ENCODE measurements at places on chromosomes 2 and 18.

DNA sequence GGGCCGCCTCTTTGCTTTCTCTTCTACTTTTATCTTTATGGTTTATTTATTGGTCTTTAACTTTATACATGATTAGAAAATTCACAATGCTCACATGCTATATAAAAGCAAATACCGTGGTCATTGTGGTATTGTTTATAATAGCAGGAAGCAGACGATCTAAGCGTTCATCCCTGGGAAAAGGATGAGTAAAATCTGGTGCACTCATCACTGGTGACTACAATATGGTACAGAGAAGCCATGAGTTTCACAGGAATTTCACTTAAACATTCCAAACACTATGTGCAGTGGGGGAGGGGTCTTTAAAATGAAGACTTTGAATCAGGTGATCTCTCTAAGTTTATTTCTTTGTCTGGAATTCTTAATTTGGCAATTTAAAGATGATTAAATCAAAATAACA lies 97.9 kb downstream of the SCN3A start:
- DNase-seq, result no peak

GRCh38 chr2:164976301-164976700 lies 21.0 kb upstream of the SLC38A11 start:
- no peak for DNase-seq

DNA sequence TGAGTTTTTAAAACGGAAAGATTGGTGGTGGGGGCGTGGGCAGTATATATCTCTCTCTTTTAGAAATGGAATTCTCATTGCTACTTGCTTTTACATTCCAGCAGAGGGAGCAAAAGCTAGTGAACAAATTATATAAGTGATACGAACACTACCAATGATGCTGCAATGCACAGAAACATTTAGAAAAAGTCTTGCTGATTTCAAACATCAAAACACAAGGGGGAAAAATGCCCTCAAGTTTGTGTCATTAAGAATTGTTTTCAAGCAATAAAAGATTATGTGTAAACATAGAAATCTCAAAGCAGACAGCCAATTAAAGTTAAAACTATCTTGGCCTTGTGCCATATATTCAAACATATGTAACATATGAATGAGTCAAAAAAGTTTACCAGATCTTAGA lies 296.3 kb upstream of the KCNJ3 start:
- DNase-seq, result no peak

GRCh38 chr2:232838406-232838874 lies 31.6 kb upstream of the SNORC start:
- DNase-seq, result no peak

DNA sequence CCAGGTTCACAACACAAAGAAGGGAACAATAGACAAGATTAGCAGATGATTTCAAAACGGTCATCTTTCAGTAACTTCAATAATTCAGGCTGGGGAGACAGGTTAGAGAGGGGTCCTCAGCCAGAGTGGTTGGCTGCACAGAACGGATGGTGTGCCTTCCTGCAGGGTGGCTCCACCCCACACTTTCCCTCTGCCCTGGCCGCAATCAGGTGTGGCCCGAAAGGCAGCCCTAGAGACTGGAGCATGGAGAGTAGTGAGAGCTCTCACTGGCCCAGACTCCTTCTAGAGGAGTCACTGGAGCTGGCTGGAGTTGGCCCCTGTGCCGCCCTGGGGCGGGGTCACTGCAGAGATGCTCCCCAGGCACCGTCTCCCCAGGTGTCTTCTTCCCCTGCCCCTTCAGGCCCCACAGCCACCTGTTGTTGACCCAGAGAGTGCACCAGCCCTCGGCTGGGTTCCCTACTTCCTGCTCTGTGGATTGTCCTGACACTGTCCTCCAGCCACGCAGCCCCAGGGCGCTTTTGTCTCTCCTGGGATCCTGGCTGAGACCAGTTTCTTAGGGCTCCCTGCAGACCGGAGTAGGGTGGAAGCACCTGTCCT lies 126.8 kb downstream of the PXDN start:
- no peak for DNase-seq

GRCh38 chr2:100589527-100589926 lies 26.7 kb downstream of the PDCL3 start:
- DNase-seq, result no peak

- DNase-seq, result no peak
Observed at GRCh38 chr2:157418239-157418641, 25.6 kb downstream of the CYTIP start.

DNA sequence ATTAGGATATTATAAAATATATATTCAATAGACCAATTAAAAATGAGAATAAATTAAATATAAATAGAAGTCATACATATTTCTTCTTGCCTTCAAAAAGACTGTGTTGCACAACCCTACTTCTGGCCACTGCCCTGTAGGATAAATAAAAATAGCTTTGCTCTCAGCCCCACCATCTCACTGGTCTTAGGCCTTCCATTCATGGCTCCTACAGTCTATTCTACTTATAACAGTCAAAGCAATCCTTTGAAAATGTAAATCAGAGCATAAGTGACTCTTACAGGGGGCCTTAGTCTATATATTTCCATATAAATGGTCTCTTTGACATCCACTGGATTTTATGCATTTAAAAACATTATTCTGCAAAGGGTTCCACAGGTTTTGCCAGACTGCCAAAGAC lies 72.9 kb downstream of the KLF7 start:
- no peak for DNase-seq

DNA sequence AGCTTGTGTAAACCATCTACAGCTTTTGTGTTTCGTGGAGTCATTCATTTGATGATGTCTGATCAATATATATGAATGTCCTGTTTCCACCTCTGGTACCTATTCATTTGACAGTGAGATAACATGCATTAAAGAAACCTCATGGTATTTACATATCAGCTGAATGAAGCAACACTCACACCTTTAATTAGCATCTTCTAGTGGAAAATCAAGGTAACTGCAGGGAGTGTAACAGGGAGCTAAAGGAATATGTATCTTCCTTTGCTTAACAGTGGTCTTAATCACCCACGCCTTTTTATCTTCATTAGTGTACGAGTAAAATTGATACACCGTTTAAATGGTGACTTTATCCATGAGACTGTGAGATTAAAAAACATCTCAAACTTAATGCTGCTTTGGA lies 15.6 kb downstream of the SLC39A10 start:
- no peak for DNase-seq

GRCh38 chr18:8705238-8705960 lies at the start of gene MTCL1:
TSS of gene MTCL1 (plus strand) at chr18:8705556. CDS start at chr18:8705661, 105 bp downstream.
- DNase-seq, result peak; percentile 78

DNA sequence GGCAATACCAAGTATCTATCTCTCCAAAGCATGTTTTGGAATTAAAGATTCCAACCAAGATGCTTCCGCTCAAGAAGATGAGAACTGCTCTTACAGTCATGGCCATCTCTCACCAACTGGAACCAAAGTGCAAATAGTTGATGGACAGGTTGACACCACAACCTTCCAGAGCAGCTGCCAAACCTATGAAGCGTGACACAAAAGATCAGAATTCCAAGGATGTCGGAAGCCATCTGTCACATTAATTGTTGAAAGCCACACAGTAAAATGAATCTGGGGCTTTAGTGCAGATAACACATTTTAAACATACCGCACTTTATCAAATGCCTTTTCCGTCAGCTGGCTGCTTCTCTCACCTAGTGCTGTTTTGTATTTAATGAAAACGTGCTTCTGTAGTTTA lies 195.7 kb downstream of the CDH20 start:
- DNase-seq, result no peak

- DNase-seq, result no peak
Observed at GRCh38 chr2:215536510-215536909, 100.6 kb upstream of the FN1 start.

GRCh38 chr2:197196541-197197180 lies 113.9 kb downstream of the ANKRD44 start:
- no peak for DNase-seq

GRCh38 chr18:111306-112014 lies 46.9 kb upstream of the USP14 start:
- DNase-seq, result peak; percentile 72

- peak; percentile 38 for DNase-seq
Observed at GRCh38 chr2:1742681-1743395, 1.5 kb downstream of the PXDN start.

DNA sequence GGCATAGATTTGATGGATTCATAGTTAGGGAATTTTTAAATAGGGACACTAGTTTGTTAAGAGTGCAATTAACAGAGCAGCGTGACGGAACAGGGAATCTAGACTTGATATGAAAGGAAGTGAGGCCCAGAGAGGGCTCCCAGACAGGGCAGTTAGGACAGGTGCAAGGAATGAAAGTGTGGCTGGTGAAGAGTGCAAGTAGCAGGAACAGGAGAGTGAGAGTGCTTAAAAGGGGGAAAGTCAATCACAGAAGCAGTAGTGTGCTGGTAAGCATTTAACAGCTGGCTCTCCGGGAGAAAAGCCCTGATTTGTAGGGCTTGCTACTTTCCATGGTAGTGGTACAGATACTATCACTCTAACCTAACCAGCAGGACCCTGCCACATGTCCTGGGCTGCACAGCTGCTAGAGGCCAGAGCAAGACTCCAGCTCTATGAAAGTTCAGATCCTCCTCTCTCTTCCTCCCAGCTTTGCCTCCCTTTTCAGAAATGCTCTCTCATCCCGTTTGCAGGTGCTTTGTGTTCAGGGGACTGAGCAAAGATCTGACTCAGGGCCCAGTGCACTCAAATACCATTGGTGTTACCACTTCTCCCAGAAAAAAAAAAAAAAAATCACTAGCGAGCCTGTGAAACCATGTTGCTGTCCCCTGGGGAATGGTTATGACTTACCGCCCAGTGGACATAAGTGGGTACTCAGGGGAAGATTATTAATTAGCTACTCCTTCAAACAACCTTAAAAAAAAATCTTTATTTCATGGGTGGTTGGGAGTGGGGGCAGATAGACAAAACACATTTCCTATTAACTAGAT lies 18.1 kb upstream of the GCFC2 start:
- no peak for DNase-seq

DNA sequence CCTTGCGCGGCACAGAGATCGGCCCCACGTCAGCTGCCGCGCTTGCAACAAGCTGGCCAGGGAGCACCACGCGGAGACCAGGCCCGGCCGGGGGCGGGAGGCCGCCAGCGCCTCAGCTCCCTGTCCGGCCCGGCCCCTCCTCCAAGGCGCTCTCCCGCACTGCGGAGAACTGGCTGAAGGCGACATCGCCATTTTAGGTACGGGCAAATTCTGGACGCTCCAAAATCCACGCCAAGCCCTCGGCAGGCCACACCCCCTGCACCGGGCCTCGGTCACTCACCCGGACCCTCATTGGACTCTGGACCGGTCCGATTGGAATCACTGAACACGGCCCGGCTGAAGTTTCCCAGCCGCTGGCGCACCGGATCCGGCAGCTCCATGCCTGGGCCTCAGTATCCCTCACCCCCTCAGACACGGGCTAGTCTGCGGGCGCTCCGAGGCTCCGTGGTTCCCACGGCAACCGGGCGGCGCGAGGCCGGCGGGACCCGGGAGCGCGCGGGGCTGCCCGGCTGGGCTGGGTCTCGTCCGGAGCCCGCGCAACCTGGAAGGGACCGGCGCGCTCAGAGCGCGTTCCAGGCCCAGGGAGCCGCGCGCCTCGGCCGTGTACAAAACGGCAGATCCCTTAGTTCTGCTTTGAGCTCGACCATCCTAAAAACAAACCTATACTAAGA lies at the start of gene TMEM17:
TMEM17 (minus strand) TSS at position 446 of the 671 bp plus-strand sequence; CDS start at position 380, 66 bp downstream.
- DNase-seq, result peak; percentile 86

DNA sequence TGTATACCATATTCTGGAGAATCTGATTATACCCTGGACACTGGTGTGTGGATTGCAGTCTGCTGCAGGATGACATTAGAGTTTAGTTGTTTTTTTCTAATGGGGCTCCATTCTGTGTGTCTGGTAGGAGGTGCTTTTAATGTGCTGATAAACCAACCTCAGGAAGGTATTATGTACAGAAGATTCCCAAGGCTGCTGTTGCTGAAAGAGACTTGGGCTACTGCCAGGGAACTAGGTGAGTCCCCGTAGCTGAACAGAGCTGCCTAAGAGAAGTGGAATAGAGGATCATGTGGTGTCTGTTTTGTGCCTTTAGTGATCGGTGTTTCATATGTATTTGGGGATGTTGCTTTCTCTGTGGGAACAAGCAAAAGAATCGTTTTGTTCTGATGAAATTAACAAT lies 16.5 kb downstream of the SPATA3 start:
- DNase-seq, result no peak

GRCh38 chr18:2913398-2914005 lies 66.7 kb downstream of the EMILIN2 start:
- DNase-seq, result no peak

GRCh38 chr2:127655209-127656073 lies 9.5 kb downstream of the GPR17 start:
- no peak for DNase-seq

- DNase-seq, result no peak
Observed at GRCh38 chr18:78612318-78612717, 367.3 kb upstream of the SALL3 start.

DNA sequence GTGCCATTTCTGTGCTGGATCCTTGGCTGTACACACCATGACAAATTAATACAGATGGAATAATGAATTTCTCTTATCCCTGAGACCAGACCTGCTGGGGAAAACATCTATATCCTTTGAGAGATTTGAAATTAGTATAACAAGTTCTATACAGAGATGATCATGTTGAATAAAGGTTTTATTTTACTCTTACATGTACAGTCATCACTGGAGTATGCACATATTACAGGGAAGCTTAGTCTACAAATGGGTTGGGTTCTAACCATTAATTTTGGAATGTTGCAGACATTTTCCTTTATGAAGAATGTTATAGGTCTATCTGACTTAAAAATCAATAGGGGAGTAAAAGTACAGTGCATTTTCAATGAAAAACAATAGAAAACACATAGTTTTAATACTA lies 29.9 kb upstream of the MMADHC start:
- DNase-seq, result no peak

DNA sequence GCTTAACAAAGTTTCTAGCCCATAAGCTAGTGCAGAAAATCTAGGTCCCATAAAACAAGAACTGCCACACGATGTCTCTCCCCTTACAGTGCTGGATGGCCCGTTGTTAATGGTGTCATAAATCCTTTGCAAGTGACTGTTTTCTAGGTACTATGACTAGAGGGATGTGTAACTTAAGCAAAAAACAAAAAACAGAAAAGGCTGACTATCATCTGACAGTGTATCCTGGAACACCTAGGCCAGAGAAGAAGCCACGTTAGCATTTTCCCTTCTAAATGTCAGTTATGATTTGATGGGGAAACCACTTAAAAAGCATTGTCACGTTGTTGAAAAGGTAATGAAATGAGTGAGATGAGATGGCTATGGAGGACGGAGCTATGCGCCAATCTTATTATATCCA lies 2.4 kb downstream of the CASP8 start:
- no peak for DNase-seq

DNA sequence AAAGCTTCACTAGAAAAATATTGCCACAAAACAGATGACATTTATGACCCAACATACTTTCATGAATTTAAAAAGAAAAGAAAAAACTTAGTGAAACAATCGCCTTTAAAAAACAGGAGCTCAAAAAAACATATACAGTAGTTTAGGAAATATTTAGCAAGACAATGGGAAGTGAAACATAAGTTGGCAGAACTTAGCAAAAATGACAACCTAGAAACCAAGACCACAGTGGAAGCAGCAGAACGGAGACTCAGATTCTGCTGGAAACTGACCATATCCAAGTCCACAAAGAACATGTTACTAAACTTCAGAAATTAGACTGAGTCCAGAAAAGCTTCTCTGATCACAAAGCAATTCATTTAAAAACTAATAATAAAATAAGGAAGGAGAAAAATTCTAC lies 41.8 kb upstream of the CTAGE1 start:
- DNase-seq, result no peak
